ENCODE measurements at places on chromosomes 1 and 21.

- peak; percentile 31 for DNase-seq
Measured at GRCh38 chr1:29259802-29260441, 23.6 kb downstream of the PTPRU start.

DNA sequence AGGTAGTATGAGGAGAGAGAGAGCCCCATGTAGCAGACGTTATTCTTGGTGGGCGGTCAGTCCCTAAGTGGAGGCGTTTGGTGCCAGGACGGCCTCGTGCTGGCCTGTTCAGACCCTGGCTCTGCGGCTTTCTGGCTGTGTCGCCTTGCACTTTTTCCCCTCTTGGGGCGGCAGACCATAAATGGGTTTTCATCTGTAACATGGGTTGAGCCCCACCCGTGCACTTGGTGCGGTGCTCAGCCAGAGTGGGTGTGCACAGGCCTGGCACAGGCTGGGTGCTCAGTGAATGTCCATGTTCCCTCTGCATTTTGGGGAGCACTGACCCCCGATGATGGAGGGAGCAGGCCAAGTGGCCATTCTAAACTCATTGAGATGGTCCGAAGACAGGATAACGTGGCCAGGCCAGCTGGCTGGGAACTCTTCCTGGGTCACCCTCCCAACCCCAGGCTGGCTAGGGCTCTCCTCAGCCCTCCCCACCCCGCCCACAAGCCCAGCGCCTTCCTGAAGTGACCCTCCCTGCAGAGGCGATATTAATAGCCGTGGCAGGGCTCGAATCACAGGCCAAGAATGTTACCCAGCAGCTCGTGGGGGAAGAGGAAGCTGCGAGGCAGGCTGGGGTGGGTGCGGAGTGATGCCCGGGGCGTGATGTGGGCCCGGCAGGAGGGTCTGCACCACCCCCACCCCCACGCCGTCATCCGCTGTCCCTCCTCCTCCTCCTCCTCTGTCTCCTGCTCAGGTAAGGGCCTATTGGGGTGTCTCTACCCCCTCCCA lies 78.5 kb downstream of the ARHGEF10L start:
- peak; percentile 37 for DNase-seq

GRCh38 chr1:44108241-44108640 lies 10.4 kb upstream of the KLF17 start:
- DNase-seq = no peak

DNA sequence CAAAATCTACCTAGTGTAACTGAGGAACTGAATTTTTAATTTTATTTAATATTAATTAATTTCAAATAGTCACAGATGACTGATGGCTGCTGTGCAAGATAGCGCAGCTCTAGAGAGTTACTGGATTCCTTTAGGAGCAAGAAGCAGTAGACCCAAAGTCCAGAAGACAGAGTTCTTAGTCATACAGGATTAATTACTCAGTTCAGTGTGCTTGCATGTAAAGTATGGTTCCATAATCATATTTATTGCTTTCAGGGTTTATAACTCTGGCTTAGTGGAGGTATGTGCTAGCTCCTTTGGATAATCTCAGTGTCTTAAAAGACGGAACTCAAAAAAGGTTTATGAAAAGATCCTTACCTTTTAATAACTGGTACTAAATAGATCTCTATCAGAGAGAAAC lies 17.4 kb downstream of the CEPT1 start:
- DNase-seq = no peak

DNA sequence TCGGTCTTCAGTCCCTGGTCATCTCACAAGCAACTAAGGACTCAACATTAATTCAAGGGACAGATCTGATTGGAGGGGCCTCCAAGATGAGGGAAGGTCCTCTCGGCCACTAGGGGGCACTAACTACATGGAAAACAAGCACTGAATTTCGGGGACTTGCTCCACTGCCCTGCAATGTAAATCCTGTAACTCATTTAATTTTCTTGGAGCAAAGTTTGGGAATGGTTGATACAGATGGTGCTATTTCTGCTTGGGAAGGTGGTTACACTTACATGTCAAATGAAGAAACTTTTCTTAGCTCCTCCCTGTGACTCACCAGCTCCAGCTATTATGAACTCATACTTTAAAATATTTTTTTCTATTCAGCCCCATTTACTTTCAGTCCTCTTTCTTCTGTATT lies 97.4 kb upstream of the KCNJ15 start:
- DNase-seq = peak; percentile 65

GRCh38 chr1:244092293-244092963 lies 41.3 kb downstream of the ZBTB18 start:
- no peak for DNase-seq
